ENCODE measurements at places on chromosomes 1 and 21. TPM values are rescaled to one million over a fixed set of nuclear protein-coding genes. Genes with fewer than 3 reads are reported as not detected.

The CDA gene
- not detected for total RNA-seq

DNA sequence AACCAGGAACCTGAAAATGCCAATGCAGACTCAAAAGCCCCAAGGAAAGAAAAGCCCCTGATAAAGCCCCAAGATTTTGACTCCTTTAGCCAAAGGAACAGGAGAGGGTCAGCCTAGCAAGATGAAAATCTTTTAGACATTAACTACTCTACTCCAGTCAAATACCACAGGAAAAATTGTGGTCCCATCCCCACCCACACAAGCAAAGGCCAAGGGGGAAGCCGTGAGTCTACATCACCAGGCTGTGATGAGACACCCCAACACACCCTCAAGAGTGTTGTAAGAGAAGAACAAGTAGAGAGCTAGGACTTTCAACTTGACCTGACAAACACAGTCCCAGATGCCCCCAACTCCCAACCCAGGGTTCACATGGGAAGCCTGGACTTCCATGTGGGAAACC is 192.8 kb upstream of the NR5A2 start:
- no peak for DNase-seq

- no peak for DNase-seq
Observed at GRCh38 chr1:244137725-244138124, 86.6 kb downstream of the ZBTB18 start.

DNA sequence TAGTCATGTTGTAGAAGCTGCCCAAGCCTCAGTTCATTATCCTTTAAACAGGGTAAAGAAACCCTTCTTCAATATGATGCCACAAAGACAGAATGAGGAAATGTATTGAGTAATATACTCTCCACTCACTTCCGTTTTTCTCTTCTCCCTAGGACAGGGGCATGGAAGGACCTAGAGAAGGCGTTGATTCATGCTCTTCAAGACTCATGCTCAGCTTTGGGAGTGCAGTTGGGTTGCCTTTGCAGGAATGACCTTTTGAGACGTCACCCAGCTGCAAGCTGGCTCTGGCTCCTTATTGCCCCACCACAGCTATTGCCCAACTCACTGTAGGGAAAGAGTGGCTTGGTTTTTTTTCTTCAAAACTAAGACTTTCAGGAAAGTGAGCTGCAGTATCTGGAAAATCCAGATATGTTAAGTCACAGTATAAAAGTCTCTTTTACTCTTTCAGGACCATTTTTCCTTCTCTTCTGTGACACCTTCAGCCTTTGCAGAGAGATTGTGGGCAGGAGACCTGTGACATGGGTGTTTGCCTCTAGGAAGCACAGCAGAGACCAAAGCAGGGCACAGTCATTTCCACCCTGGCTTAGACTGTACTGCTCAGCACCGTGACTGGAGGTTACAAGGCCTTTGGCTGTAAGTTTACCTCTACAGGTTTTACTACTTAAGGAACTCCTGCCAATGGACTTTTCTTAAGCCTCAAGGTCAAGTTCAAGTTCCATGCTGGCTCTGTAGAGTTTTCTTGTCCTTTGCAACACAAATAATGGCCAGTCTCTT is 39.5 kb downstream of the XCL2 start:
- peak; percentile 59 for DNase-seq

- DNase-seq = no peak
Observed at GRCh38 chr1:111285879-111286278, 4.8 kb upstream of the CHIA start.

DNA sequence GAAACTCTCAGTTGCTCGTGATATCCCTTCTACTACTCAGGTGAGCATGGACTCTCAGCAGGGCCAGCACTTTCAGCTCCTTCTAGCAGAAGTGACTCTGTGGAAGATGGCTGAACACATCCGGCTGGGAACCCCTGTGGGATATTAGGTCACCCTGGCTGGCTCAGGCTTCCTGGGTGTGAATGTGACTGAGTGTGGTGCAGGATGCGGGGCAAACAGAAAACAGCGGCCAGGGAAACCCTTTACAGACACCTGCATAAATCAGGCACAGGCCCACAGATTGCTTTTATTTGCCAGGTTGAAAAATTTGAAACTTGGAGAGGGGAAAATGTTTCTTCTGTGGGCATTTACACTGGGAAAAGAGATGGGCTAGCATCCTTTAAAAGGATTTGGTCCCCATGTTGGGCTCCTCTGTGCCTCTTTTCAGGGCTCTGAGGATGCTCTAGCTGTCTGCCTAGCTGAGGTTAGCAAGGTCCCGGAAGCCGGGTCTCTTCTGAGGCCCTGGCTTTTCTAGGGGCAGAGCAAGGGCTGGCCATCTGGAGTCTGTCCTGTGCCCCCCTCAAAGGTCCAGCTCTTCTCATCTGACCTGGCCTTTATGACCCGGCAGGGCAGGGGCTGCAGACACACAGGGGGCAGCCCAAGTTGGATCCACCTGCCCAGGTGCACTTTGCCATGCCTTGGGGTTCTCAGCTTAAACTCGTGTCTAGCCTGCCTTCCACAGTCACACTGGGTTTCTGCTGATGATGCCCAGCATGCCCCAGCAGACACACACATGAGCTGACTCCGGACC is 243.0 kb downstream of the SIPA1L2 start:
- no peak for DNase-seq

The OLFM3 gene
- total RNA-seq = not detected

DNA sequence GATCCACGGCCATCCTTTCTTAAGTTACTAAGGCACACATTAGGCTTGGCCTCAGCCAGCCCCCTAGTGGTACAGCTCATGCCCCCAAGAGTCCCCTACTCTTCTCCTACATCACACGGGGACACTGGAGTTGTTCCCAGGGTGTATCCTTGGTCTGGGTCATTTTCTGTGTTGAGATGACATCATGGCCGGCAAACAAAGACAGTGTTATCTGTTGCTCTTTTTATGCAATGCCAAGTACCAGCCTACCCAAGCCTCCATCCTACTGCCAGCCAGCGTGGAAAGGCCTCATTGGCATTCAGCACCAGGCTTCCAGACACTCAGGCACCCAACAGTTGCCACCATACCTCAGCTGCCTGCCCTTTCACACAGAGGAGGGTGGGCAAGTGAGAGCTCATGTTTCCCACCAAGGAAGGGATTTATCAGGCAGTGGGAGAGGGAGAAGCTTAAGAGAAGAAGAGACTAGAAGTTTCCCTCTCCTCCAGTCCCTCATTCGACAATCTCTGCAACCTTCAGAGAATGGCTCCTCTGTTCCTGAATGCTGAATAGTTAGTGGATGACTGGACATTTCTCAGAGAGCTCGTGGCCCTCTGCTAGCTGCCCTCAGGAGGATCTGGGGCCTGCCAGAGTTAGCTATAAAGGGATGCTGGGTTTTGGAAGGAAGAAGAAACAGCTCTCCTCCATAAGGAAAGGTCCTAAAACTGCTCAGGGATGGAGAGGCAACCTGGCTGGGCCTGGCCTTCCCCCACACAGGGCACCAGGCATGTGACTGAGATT is 17.7 kb downstream of the CBR1 start:
- DNase-seq = peak; percentile 9

The GOLT1A gene
- not detected for total RNA-seq

DNA sequence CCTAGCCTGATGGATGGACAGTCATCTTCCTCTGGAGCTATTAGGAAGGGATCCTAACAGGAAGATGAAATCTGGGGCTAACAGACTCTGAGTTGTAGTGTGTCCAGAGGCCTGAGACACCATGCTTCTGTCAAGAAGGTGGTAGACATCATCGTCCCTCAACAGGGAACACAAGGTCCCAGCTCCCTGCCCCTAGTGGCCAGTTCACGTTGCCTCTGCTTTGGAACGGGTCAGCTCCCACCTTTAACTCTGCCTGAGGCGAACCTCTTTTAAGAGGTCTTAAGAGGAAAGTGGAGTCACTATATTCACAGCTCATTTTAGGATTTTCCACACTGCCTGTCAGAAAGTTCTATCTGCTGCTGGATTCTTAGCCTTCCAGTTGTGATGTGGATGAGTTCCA is 28.3 kb downstream of the LRRC71 start:
- DNase-seq = no peak

DNA sequence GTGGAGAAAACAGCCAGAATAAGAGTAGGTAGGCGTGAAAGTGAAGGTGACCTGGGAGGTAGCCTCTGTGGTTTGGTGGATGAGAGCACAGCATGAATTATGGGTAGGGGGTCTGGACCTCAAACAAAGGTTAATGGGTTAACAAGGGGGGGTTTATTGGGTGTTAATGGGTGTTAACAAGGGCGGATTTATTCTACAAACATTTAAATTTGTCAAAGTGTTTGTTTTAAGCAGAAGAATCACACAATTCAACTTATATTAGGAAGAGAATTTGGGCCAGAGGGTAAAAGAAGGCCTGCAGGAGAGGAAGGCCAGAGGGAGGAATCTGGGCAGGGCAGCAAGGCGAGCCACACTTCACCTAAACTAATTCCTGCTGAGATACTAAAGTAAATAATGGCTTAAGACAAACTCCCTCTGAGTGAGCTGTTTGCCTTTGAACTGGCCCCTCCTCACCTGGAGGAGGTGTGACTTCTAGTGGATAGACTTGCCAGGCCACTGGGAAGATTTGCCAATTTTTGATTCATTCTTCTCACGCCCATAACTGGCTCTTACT is 191.7 kb downstream of the GIPC2 start:
- no peak for DNase-seq

DNA sequence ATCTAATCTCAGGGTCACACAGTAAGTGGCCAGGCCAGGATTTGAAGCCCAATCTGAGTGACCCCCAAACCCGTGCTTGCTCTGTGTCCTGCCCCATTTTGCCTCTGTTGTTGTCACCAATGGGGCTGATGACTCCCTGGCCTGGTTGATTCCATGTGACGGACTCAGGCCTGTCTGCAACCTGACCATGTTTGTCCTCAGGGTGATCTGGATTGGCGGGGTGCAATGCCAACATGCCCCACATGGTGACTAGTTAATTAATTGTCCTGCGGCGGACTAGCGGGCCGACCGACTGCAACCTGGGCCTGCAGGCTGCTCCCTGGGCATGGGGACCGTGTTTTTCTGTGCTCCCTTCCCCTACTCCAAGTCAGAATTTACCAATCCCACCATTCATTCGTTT is 256.3 kb downstream of the MATN1 start:
- DNase-seq = no peak

The CD101 gene
- 0.40 TPM for total RNA-seq

The KCNK2 gene
- total RNA-seq = 5.6 TPM

The ERVH48-1 gene
- not detected for total RNA-seq

DNA sequence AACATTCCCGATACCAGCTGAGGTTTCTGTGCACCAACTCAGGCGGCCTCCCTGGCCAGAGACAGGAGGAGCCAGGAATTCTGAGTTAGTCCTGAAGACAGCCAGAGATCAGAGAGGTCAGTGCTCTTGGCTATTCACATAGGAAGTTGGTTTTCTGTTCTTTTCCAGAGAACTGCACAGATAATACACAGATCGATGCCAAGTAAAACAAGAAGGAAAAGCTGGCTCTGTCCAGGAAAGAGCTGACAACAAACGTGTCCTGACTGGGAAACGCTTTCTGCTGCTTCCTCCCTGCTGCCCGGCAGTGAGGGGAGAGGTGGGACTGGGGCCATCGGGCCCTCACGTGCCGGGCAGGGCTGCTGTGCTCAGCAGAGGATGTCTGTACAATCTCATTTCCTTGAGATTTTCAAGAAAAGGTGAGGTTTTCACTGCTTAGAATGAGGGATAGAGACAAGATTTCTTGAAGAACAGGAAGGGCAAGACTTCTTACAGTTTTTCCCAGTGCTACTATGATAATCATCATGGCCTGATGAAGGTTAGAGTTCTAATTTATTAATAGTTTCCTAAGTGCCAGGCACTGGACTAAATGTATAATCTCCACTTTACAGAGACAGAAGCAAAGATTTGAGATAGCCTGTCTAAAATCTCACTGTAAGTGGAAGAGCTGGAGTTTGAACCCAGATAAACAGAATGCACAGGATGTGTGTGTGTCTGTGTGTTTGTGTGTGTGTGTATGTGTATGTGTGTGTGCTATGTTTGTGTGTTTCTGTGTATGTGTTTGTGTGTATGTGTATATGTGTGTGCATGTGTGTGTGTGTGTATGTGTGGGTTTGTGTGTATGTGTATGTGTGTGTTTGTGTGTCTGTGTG is 211.0 kb upstream of the RAB4A start:
- no peak for DNase-seq

GRCh38 chr1:208180421-208180820 is 63.8 kb downstream of the PLXNA2 start:
- no peak for DNase-seq

The LINGO4 gene
- not detected for total RNA-seq

The OR2L5 gene
- not detected for total RNA-seq

The NCAM2 gene
- total RNA-seq = 0.40 TPM

DNA sequence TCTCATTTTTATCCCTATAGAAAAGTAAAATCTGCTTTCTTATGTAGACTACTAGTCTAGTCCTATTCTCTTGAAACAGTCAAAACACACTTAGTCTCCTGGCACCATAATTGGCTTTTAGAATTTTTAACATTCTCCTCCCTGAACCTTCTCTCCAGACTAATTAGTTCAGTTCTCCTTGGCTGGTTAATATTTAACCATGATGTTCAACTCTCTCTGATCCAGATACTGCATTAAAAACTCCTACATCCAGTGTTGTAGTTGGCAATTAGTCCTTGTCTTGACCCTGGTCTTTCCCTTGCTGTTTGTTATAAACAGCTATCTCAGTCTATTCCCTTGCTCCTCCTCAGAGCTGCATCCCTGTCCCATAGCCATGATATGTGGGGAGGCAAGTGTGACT is 422.9 kb upstream of the BEND5 start:
- no peak for DNase-seq

DNA sequence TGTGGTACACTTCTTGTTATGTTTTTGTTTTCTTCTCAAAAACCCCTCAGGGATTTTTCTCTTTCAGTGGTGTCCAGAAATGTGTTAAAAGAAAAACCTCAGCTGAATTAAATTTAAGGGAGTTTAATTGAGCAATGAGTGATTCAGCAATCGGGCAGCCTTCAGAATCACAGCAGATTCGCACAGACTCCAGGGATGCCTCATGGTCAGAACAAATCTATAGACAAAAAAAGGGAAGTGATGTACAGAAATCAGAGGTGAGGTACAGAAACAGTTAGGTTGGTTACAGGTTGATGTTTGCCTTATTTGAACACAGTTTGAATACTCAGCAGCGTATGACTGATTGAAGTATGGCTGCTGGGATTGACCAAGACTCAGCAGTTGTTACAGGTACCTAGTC is 86.2 kb downstream of the TLR5 start:
- no peak for DNase-seq

The RXFP4 gene
- not detected for total RNA-seq

- DNase-seq = peak; percentile 17
Observed at GRCh38 chr1:11961230-11961629, 19.0 kb upstream of the MFN2 start.

DNA sequence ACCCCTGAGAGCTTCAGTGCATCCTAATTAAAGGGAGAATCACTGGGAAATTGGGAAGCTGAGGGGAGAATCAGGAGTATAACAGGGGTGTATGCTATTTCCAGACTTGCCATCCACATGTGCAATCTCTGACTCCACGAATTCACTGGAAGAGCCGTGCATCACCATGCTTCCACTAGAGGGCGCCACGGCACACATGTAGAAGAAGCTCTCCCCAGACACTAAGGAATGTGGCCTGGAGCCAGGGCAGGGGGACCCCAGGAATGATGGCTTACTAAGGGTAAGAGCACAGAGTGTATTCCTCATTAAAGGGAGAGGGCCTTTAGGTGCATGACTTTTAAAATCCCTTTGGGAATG is 81.5 kb downstream of the ABCA4 start:
- peak; percentile 81 for DNase-seq

The NBPF19 gene
- total RNA-seq = 11.1 TPM

- no peak for DNase-seq
Observed at GRCh38 chr1:193545171-193545570, 358.8 kb upstream of the B3GALT2 start.

- DNase-seq = no peak
Observed at GRCh38 chr1:22817462-22817861, 106.8 kb downstream of the EPHB2 start.

GRCh38 chr1:63922848-63923247 is 149.0 kb downstream of the ROR1 start:
- DNase-seq = no peak

The ATP6V1G3 gene
- total RNA-seq = not detected

The ZFP69 gene
- 1.2 TPM for total RNA-seq
